ENCODE measurements at places on chromosomes 13 and 19.
A peak's percentile ranks its signal among the peaks of the same experiment; 100 is the strongest.

- no peak for DNase-seq
These were observed 287.4 kb upstream of the ATXN8OS start for GRCh38 chr13:69820180-69820579.

GRCh38 chr19:45217193-45217956 is 27.8 kb downstream of the EXOC3L2 start:
- peak; percentile 35 for DNase-seq

DNA sequence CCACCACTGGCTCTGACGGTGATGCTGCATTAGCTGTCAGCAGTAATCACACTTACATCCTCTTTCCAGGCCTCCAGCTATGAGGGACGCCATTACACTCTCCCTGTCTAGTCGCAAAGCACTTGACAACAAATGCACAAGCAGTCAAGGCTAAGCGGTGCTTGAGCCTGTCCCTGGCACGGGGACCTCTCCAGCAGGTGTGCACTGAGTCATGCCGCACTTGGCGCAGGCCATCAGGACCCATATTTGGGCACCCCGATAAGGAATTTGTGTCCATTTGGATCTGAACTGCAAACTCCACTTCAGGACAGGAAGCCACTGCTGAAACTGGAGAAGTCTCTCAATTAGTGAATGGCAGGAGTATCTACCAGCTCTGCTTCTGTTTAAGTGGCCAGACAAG is 301.9 kb upstream of the OBI1 start:
- DNase-seq = no peak

DNA sequence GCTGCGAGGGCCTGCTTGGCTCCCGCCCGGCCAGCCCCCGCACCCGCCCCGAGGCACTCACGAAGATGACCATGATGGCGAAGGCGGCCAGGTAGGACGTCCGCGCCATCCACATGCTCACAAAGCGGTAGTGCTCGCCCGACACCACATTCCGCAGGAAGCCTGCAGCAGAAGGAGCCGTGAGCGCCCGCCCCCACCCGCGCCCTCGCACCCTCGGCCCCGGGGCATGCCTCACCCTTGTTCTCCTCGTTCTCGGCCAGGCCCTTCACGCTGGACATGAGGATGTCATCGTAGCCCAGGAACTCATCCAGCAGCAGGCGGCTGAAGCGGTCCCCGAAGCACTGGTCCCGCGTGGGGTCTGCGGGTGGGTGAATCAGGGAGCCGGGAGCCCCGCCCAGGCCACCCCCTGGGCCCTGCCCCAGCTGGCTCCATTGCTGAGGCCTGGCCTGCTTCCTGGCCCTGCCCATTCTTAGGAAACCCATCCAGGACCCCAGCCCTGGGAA is 9.0 kb downstream of the TMEM259 start:
- DNase-seq = no peak

GRCh38 chr19:8334458-8335342 is 8.4 kb downstream of the KANK3 start:
- peak; percentile 76 for DNase-seq

- DNase-seq = peak; percentile 83
These were observed 58.3 kb upstream of the CLDN10 start for GRCh38 chr13:95494082-95494681.

GRCh38 chr13:49219647-49220035 is 497 bp upstream of the MLNR start:
- no peak for DNase-seq

GRCh38 chr13:108213946-108214345 is 1.4 kb downstream of the LIG4 start:
- DNase-seq = no peak

- DNase-seq = no peak
These were observed 90.1 kb downstream of the ERCC5 start for GRCh38 chr13:102935896-102936321.

GRCh38 chr13:42394361-42394708 is 122.4 kb downstream of the AKAP11 start:
- DNase-seq = no peak

DNA sequence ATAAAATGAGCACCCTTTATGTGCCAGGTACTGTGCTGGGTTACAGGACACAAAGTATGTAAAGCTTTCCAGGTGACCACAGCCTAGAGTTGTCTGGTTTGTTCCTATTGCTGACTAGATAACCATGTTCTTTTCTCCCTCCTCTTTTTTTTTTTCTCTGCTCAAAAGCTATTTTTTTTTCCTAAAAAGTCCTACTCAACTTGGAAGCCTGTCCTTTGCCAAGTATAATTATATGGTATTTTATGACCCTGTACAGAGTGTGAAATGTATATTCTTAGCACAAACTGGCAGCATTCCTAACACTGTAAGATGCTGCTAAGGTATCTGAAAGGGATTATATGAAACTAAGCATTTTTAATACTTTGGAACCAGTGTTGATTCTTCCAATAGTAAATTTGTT is 171.0 kb downstream of the GPC6 start:
- DNase-seq = no peak

- DNase-seq = peak; percentile 9
These were observed 1.6 kb downstream of the BRSK1 start for GRCh38 chr19:55285229-55285890.

DNA sequence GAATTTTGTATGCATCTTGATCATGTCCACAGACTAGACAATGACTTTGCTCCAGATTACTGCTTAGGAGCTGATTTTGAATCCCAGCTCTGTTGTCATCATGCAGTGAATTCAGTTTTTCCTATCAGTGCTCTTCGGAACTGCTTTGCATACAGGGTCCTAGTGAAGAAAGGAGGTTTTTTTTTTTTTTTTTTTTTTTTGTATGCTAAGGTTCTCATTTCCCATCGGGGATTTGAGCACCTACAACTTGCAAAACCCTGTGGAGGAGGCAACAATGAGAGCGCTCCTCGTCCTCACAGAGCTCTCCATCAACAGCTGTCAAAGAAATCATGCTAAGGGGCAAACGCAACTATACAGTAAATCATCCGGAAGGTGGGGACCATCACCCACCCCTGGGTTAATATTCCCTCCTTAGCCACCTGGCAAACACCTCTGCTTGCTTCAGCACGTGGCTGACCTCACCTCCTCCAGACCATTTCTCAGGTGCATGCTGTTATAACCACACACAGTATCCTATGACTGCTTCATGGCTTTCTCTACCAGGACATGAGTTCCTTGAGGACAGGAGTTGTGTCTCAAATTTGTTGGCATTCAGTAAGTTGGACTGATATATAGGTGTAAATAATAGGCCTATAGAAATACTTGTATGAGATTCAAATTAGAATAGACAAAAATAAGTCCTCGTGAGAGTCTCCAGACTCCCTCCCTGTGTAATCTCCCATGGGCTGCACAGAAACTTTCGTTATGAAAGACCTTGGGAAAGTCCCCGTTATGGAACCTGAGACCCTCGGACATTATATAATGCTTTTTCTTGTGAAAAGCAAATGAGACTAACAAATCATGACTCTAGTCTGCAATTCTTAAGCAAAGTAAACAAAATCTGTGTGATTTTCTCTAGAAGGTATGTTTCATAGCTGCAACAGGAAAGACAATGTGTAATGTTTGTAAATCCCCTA is 113.8 kb downstream of the KATNAL1 start:
- no peak for DNase-seq

DNA sequence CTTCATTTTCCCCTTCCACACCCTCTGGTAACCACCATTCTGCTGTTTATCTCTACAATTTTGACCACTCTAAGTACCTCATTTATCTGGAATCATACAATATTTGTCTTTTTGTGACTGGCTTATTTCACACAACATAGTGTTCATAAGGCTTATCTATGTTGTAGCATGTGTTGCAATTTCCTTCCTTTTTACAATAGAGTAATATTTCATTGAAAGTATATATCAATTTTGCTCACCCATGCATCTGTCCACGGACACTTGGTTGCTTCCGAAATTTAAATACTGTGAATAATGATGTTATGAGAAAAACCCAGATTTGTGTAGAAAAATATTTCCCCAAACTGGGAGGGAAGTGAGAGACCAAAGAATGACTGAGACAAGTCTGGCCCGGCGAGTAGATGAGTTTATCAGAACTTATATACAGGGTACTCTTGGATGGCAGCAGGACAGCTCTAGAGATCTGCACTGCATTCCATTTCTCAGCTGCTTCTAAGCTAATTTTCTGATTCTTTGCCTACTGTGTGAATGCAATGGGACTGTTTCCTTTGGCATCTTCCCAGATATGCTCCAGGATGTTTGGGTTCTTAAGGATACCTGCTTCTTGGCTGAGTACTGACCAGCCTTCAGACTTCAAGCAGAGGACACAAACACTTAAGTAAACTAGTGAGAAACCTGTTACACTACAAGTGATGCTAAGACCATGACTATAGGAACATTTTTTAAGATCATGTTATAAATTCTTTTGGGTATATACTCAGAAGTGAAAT is 834.0 kb upstream of the PCDH9 start:
- no peak for DNase-seq
